ENCODE measurements at places on chromosomes 2 and 18. TPM values are rescaled to one million over a fixed set of nuclear protein-coding genes. Genes with fewer than 3 reads are reported as not detected.
A peak's percentile ranks its signal among the peaks of the same experiment; 100 is the strongest.

The ASPRV1 gene
- polyA plus RNA-seq: 3.7 TPM

The ABCG8 gene
- 1.3 TPM for polyA plus RNA-seq

DNA sequence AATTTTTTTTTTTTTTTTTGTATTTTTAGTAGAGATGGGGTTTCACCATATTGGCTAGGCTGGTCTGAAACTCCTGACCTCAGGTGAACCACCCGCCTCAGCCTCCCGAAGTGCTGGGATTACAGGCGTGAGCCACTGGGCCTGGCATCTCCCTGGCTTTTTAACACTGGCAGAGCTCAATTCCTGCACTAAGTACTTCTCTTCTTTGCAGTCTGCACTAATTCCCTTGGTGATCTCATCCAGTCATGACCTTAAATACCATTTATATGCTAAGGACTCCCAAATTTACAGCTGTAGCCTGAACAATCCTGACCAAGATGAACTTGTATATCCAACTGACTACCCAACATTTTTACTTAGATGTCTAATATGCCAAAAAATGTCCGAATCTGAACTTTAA is 10.2 kb downstream of the PREPL start:
- DNase-seq: no peak

GRCh38 chr2:200443916-200444315 is 66.0 kb downstream of the KCTD18 start:
- DNase-seq: peak; percentile 67

DNA sequence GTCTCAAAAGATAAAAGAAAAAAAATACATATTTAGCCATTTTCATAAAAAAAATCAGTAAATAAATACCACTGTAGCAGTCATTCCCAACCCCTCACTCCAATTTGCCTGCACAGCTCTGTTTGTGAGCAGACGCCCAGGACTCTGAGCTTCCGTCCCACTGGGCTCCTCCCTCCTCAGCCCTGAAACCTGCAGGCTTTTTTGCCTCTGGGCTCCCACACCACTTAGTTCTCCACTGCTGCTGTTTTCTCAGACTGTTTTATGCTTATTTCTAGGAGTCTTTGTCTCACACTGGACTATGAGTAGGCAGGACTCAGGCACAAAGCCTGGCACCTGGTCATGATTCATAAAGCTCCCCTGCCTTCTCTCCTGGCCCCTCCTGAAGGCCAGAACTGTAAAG is 6.1 kb upstream of the CXCR1 start:
- no peak for DNase-seq

GRCh38 chr2:201118961-201119854 is 3.2 kb downstream of the CFLAR start:
- peak; percentile 41 for DNase-seq

- no peak for DNase-seq
Observed at GRCh38 chr18:28063271-28063761, 113.6 kb downstream of the CDH2 start.

- peak; percentile 77 for DNase-seq
Observed at GRCh38 chr2:237627441-237628246, at the start of gene LRRFIP1. TSS of gene LRRFIP1 (plus strand) at chr2:237627587. CDS start at chr2:237627645, 58 bp downstream.

- DNase-seq: no peak
Observed at GRCh38 chr2:150938527-150938926, 323.1 kb downstream of the RBM43 start.

GRCh38 chr2:155653176-155653575 is 679.3 kb downstream of the NR4A2 start:
- peak; percentile 45 for DNase-seq

DNA sequence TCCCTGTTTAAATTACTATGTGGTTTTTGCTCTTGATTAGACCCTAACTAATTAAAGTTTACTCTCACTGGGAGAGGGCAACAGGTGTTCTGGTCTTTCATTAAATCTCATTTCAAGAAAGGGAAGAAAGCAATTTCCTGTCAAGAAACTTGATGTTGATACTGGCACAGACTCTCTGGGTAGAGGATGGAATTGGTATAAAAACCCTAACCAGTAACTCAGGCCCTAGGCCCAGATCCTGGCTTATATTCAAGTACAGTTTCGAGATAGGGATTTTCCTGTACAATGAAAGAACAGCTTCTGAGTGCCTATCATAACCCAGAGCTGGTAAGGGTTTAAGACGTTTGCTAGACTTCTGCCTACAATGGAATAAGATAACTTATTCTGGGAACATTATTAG is 61.6 kb upstream of the ACYP2 start:
- DNase-seq: no peak

DNA sequence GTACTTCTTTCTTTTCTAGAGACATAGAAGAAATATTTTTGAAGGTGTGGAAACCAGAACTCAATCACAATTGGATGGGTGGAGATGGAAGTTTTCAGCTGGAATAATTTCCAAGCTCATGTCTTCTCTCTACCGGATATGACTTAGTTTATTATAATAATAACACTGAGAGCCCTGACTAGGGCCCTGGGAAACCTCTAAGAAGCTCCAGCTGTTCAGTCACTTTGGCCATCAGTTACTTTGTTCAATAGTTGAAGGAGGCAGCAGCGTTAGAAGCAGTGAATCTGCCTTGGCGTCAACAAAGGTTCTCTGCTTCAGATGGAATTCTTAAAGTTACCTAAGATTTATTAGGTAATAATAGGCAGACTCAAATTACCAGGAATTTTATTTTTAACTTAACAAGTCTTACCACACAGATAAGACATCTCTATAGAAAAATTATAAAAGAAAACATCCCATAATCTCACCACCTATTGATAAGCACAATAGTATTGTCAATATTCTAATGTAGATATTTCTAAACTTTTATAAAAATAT is 293.8 kb upstream of the CHAC2 start:
- peak; percentile 11 for DNase-seq

- DNase-seq: peak; percentile 74
Observed at GRCh38 chr2:165456027-165456426, 13.5 kb upstream of the CSRNP3 start.

DNA sequence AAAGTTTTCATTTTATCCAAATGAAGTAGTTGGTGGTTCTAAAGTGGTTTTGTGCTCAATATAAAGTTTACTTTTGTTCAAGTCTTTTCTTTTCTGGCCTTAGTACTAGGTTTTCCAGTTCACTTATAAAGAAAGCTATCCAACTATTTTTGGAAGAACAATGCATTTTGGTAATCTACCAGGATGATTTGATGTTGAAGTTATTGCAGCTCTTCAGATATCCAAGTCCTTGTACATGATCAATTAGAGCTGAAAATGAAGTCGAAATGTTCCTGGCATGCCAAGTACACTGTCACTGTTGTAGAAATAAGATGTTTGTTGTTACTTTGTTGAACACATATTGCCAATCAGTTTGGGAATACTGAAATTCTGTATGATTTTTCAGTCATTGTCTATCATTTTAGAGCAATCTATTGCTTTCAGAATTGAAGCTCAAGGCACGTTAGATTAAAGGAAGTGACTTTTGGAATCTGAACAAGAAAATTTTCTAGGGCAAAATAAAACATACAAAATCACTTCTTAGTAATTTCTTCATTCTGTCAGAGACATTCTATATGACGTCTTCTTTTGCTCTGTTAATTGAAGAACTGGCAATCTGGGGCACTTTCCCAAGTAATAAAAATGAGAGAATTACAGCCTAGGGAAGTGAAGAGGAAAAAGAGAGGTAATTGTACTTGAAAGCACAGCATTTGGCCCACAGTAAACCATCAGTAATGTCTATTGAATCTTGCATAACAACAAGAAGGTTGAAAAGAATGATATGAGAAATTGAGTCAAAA is 232.3 kb downstream of the MREG start:
- peak; percentile 88 for DNase-seq

- no peak for DNase-seq
Observed at GRCh38 chr2:173962583-173963110, 2.5 kb downstream of the SP3 start.

GRCh38 chr2:175161-175786 is 88.6 kb downstream of the SH3YL1 start:
- peak; percentile 77 for DNase-seq

GRCh38 chr2:120360307-120360855 is 14.4 kb downstream of the INHBB start:
- DNase-seq: no peak

DNA sequence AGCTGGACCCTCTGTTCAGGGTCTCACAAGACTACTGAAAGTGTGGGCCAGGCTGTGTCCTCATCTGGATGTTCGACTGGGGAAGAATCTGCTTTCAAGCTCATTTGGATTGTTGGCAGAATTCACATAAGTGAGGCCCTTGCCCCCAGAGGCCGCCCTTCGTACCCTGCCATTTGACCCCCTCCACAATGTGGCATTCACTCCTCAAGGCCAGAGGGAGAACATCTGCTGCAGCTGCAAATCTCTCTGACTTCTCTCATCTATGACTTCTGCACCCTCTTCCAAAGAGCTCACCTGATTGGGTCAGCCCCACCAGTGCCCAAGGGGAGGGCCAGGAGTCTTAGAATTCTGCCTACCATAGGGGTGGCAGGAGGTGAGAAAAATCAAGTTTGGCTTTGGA is 3.9 kb upstream of the CNDP2 start:
- DNase-seq: no peak

DNA sequence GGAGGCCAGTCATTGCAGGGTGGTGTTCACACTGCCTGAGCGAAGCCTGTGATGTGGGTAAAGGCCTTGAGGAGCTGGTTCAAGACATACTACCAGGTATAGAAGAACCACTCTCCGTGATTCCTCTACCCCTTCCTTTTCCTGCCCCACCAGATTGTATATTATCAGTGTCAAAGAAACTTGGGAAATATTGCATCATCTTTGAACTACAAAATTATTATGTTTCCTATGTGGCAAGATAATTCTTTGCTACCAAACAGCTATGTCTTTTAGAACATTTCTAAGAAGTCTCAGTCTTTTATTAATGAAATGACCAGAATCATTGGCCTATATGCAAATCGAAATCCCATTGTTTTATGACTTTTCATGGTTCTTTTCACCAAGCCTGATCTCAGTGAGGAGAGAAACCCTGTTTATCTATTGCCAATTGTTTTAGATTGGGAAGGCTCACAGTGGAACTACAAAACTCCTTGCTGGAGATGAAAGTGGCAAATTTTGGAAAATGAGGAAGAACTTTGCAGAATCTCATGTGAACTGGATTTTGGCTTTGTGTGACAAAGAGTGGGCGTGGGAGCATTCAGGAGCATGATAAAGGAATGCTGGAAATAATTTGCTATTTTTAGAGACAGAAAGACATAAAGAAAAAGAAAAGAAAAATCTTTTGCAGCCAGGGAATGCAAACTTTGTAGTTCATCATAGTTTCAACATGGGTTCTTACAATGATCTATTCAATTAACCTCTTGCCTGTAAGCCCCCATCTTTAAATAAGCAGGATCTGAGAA is 286.9 kb downstream of the INSIG2 start:
- DNase-seq: peak; percentile 10

DNA sequence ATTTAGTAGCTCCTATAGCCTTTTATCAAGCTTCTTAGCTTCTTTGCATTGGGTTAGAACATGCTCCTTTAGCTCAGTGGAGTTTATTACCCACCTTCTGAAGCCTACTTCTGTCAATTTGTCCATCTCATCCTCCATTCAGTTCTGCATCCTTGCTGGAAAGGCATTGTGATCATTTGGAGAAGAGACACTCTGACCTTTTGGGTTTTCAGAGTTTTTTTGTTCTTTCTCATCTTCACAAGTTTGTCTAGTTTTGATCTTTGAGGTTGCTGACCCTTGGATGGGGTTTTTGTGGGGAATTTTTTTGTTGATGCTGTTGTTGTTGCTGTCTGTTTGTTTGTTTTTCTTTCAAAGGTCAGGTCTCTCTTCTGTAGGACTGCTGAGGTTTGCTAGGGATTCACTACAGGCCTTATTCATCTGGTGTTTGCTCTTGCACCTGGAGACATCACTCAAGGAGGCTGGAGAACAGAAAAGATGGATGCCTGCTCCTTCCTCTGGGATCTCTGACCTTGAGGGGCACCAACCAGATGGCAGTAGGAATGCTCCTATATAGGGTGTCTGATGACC is 13.9 kb upstream of the TANK start:
- DNase-seq: no peak

- no peak for DNase-seq
Observed at GRCh38 chr18:8356001-8356400, 253.2 kb upstream of the RAB12 start.

DNA sequence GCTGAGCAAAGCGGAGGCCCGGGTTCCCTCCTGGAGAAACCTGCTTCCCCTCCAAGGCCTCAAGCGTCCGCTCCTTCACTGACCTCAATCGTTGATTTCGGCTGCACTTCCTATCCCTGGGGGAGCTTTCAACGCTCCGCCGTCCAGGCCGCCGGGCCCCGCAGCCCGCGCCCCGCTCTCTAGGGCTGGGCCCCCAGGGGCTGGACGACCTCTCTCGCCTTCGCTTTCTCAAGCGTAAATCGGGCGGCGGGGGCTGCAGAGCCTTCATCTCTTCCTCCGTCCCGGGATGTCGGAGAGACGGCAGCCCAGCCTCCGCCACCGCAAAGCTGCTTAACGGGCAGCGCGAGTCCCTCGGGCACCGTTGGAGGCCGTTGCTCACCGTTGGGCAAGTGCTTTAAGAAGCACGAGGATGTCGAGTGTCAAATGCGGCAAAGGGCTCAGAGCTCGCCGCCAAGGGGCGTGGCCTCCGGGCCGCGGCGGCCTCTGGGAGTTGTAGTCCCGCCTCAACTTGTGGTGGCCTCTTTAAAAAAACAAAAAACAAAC is 8.5 kb downstream of the HES6 start:
- peak; percentile 79 for DNase-seq

DNA sequence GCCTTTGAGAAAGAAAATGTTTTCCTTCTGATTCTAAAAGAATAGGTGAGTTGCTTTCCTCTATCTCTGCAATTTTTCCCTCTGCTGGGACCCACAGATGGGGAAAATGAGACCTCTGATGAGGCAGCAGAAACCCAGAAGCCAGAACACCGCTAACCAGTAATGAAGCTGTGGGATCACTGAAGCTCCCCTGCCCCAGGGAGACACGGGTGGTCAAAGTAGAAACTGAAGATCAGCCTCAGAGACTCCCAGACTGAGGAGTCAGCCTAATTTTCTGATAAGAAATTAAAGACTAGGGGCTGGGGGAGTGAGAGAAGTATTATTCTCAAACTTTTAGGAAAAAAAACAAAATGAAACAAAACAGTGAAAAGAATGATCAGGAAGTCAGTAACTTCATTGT is 30.1 kb downstream of the CD8B start:
- no peak for DNase-seq
